ENCODE measurements at places on chromosomes 6 and 20.

GRCh38 chr6:110201151-110201884 is 21.1 kb downstream of the CDC40 start:
- no peak for DNase-seq

DNA sequence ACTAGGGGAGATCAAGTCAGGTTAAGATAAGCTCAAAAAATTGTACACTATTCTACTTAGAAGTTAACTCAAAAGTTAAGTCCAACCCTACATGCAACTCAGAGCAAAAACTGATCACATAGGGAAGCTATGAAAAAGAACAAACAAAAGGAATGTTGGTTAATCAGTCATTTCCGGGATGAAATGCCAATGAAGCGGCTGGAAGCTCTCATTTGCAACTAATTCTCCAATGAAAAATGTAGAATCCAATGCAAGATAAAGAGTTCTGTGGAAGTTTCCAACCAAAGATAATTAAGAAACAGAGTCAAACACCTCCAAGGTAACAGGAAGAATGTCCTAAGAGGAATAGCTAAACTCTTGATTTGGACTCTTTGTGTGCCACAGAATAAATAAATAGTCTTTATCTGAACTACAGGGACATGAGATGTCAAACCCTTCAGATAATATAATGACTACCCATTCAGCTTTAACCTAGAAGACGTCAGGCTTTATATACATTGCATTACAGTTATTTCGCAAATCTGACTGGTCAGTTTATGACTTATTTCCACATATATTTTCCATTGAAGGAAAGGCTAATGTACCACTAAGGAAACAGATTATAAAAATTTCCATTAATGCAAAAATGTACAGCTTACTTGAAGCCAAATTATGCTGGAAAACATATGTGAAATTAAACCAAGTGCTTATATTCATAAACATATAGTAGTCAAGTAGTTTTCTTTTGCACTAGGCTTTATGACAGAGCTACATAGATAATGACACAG is 48.0 kb upstream of the DST start:
- DNase-seq, result peak; percentile 58

GRCh38 chr20:57097245-57097915 is 169.1 kb downstream of the BMP7 start:
- no peak for DNase-seq

- DNase-seq, result peak; percentile 81
These were observed 202.5 kb upstream of the ASCC3 start for GRCh38 chr6:101083533-101084175.

GRCh38 chr6:154229786-154230185 is 126.8 kb downstream of the IPCEF1 start:
- DNase-seq, result no peak
